Liver (tissue), 10 donors: ENCODE measurements at places on chromosomes 3 and 15. TPM values are rescaled to one million over a fixed set of nuclear protein-coding genes. Genes with fewer than 3 reads are reported as not detected.

- no peaks in the 10 kb centered on the region for H3K36me3 ChIP-seq
- no peak overlapping the region for H3K4me3 ChIP-seq
- no peaks in the 10 kb centered on the region for H3K27me3 ChIP-seq
- H3K4me1 ChIP-seq = no peaks in the 10 kb centered on the region
- no peak for DNase-seq
Measured at GRCh38 chr3:188539631-188540194, 385.8 kb downstream of the LPP start.

GRCh38 chr3:37519236-37519635 is 342.4 kb upstream of the CTDSPL start:
- no peaks in the 10 kb centered on the region for H3K27me3 ChIP-seq
- H3K4me1 ChIP-seq = no peaks in the 10 kb centered on the region
- no peaks in the 10 kb centered on the region for H3K36me3 ChIP-seq
- no peak overlapping the region for H3K4me3 ChIP-seq

- no peaks in the 10 kb centered on the region for H3K36me3 ChIP-seq
- no peaks in the 10 kb centered on the region for H3K4me1 ChIP-seq
- no peak overlapping the region for H3K27ac ChIP-seq
- H3K27me3 ChIP-seq = no peaks in the 10 kb centered on the region
- no peak overlapping the region for H3K4me3 ChIP-seq
Measured at GRCh38 chr3:16770021-16770420, 114.7 kb upstream of the PLCL2 start.

The PRICKLE2 gene
- 0.89 TPM for polyA plus RNA-seq

The ARGFX gene
- not detected for polyA plus RNA-seq

The SLC9C1 gene
- polyA plus RNA-seq = not detected

The DPPA4 gene
- polyA plus RNA-seq = 0.31 TPM

The KIF7 gene
- polyA plus RNA-seq = 0.04 TPM

The IL5RA gene
- polyA plus RNA-seq = not detected
